ENCODE measurements at places on chromosomes 2 and 18.

DNA sequence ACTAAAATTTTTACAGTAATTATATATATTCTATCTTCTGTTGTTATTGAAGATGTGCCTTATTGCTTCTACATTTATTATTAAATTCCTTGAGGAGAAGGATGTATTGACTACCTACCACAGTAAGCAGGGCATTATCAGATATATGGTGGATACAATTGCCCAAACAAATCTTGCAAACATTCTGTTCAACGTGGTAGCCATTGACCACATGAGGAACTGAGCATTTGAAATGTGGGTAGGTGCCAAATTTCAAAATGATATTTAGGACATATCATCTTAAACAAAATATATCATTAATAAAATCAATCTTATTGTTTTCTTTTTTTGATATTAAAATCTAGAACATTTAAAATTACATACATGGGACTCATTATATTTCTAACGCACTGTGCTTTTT, 11.1 kb downstream of the SCN3A start:
- no peak for DNase-seq

- no peak for DNase-seq
Measured at GRCh38 chr2:191001032-191001431, 12.9 kb downstream of the STAT1 start.

GRCh38 chr2:121211251-121211650, 73.8 kb downstream of the TFCP2L1 start:
- DNase-seq, result no peak

DNA sequence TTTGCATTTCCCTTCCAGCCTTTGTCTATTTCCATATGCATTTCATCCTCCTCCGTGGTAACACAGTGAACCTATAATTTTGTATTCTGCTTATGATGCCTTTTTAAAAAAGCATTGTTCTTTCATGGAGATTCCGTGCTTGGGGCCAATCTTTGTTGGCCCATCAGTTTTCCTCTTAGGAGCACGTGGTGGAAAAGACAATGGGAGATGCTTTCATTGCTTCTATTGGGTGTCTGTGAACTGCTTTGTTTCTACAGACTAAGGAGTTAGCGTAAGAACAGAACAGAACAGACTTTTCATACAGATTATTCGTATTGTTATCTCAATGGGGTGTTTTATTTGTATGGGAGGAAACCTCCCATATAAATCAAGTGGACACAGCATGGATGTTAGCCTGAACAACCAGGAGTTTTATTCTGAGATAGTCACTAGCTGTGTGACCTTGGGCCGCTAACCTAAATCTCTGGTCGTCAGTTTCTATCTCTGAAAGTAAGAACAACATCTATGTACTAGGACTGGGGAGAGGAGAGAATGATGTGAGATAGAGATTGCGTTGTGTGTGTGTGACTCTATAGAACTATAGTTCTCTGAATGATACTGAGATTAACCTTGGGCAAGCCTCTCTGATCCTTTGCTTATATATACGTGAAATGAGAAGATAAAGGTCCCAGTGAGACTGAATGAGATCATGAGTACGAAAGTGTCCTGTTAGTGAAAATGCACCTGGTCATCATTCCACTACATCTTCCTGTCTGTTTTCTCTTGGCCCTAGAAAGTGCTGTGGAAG, 22.9 kb upstream of the YWHAQ start:
- no peak for DNase-seq

DNA sequence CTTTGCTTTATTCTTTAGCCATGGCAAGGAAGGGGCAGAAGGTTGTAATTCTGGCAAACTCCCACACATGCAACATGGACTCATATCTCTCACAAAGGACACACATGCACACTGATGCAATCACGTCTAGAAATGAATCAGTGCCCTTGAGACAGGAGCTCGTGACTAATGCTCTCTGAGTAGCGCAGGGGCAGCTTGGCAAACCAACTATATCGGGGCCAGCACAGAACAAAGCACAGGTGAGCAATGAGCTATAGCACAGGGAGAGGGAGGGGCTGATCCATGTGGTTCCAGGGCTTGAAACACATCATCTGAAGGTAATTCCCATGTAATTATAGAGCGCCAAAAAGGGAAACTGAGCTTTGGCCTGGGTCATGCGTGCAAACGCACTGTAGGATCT, 165.2 kb upstream of the KLF7 start:
- peak; percentile 95 for DNase-seq

DNA sequence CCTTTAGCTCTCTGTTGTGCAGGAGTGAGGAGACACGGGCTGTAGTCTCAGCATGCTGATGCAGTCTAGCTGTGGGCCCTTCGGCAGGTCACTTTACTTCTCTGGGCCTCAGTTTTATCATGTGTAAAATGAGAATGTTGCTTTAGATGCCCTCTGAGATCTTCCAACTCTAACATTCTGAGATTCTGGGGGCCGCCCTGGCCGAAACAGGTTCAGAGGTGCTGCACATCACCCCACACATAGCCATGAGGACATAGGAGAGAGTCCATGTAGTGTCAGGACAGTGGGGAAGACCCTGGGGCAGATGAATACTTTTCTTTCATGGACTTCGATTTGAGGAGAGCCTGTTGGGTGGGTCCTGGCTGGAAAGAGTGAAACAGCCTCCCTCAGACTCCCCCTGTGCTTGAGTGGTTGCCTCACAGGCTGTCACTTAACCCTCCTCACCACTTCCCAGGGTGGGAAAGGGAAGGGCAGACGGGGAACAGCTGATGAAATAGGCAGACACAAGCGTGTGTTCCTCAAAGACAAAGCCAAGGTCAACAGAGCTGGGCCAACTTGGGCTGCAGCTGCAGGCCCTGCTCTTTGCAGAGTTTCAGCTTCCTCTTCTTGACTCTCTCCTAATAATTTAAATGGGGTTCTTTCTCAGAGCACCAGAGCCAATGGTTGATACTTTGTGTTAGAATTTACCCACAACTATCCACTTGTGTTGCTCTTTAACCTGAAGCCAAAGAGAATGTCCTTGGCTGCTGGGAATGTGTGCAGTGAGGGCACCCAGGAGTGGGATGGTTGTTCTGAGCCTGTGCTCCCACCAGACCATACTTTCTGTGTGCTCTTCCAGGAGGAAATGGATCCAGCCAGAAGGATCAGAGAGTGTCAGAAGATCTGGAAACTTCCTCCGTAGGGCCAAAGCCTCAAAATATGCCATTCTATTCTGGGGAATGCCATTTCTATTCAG, 14.7 kb upstream of the MRPL33 start:
- no peak for DNase-seq

- DNase-seq, result no peak
Measured at GRCh38 chr2:47023332-47023731, 107.7 kb upstream of the MCFD2 start.

GRCh38 chr18:57921708-57922107, 118.6 kb upstream of the ATP8B1 start:
- no peak for DNase-seq

DNA sequence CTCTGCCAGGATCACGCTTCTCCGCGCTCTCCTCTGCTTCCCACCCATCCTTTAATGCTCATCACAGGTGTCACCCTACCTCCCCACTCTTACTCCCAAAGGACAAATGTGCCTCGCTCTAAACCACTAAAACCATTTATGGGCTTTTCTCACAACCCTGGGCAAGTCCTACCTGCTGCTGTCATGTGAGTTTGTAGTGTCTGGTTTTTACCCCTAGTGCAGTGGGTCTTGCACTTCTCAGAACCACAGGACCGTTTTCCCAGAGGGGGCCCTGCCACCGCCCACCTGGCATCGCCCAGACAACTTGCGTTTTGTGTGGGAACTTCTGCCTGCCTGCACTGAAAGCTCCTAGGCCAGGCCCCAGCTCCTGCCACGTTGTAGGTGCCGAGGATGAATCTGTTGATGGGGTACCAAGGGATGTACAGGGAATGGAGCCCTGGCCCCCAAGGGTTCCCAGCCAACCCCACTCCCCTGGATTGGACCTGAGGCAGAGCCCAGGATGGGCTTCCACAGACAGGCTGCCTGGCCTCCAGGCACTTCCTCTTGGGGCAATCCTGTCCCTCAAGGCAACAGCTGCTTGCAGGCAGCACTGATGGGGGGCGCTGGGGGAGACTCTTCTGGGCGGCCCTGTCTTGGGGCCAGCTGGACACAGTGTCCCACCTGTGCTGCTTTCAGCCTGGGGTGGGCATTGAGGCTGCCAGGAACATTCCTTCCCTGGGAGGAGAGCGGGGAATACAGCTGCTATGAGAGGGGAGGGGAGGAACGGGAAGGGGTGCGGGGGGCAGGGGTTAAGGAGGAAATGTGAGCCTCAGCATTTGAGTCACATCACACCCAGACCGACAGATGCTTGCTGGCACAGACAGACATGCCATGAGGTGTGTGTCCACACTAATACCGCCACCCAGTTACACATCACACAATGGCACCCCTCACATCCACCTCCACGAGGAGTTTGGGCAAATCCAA, 176.3 kb downstream of the ZFP36L2 start:
- DNase-seq, result no peak

GRCh38 chr2:169670215-169670651, 24.0 kb downstream of the CFAP210 start:
- DNase-seq, result peak; percentile 56

GRCh38 chr2:30287857-30288513, 56.7 kb downstream of the LBH start:
- no peak for DNase-seq

GRCh38 chr18:79819064-79819967, 21.6 kb downstream of the KCNG2 start:
- DNase-seq, result no peak

DNA sequence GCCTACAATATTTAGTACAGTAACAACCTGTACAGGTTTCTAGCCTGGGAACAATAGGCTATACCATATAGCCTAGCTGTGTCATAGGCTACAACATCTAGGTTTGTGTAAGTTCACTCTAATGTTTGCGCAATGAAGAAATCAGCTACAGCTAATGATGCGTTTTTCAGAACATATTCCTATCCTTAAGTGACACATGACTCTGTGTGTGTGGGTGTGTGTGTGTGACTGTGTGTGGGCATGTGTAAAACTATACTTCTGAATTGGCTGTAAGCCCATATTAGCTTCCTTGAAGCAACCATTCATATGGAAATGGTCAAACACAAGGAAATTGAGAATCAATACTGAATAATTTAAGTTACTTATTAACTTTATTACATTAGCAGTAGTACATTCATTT, 120.8 kb upstream of the SULT1C3 start:
- DNase-seq, result no peak

DNA sequence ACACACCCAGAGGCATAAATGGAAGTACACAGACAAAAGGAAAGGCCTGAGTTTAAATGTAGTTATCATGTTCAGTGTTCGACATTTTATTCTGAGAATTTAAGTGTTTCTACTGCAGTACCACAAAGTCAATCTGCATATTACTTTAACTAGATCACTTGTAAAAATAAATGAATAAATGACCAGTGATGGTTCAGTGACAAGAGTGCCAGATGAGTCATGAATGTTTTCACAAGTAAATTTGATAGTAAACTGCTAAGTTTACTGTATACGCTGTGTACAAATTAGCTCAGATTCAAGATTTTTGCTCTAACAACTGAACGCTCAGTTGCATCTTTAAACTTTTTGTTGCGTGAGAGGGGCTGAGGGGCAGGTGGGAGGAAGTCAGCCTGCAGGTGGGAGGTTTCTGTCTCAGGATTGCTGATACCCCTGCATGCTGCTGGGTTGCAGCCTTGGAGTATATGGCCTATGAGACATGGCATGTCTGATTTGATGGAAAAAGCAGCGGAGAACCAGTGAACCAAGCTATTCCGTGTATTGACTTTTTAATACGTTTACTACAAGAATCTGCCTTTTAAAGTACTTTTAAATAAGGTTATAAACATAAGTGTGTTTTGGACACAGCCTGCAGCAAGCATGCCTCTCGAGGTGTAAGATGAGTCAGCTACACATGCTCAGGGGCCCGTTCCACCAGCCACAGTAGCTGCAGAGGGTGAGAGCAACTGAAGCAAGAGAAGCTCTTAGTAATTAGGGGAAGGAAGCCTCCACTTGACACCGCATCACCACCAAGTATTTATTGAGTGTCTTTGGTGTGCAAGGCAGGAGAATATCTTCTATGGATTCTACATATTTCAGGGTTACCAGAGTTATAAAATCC, 245.1 kb downstream of the NEDD4L start:
- DNase-seq, result peak; percentile 74

DNA sequence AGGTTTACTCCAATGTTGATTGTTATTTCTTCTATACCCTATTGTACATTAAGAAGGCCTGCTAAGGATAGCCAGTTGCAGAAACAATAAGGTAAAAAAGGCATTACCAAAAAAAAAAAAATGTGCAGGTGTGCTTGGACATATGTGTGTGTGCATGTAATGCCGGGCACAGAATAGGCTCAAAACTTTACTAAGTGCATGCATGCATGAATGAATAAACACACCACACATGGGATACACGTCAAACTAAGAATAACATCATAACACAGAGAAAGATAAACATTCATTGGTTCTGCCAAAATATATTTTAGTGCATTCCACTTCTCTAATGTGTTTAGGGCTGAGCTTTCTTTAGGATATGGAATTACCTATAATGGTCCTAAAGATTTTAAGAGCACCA, 298.2 kb downstream of the TCF4 start:
- DNase-seq, result no peak

- DNase-seq, result no peak
Measured at GRCh38 chr18:48680339-48681250, 141.8 kb downstream of the CTIF start.

- peak; percentile 67 for DNase-seq
Measured at GRCh38 chr2:46087492-46087891, 209.7 kb upstream of the EPAS1 start.

DNA sequence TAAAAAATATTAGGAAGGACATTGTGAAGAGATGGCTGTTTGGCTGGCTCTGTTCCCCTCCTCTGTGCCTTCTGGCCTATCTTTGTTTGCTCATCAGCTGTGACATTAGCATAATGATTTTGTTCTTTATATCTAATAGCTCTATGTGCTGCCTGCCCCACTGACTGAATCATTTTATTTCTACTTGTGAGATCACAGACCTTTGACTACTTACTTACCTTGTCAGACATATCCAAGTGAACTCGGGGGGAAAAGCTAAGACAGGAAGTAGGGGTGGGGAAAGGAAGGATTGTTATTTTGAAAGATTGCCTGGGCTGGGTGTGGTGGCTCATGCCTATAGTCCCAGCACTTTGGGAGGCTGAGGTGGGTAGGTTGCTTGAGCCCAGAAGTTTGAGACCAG, 104.2 kb downstream of the ASAP2 start:
- peak; percentile 54 for DNase-seq

DNA sequence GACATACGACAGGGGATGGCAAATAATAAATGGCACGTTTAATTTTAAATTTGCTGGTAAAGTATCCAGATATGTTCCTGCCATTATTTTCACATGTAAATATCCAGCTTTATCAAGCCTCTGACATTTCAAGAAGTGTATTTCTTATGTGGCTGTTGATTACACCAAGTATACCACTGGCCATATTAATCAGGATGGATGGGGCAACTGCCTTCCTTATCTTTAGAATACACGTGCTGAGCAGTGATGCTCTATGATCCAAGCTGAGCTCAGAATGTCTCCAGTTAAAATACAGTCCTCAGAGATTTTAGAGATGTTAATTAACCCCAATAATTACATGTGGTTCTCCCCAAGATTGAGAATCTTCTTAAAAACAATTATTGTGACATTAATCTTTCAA, 38.3 kb upstream of the RAPGEF4 start:
- DNase-seq, result no peak

GRCh38 chr2:1314254-1314653, 99.0 kb upstream of the TPO start:
- no peak for DNase-seq
